Fibroblast of skin of right biceps (primary cell): ENCODE measurements at places on chromosomes 1 and 21.
A peak's percentile ranks its signal among the peaks of the same experiment; 100 is the strongest.

DNA sequence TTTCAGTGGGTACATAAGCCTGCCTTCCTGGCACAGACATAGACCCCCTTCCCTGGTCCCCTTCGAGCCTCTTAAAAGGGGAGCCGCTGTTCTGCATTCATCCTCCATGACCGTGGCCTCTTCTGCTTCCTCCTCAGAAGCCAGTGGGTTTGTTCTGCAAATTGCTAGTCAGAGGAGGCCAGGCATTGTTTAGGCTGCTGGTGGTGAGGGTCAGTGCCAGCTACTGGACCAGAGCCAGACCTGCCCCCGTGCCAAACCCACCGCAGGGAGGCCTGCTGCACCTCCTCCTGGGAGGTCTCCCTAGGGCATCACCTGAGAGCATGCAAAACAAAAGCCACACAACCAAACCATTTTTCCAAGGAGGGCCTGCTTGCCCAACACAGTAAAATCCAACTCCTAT lies 178.4 kb downstream of the MIS18A start:
- DNase-seq = no peak

DNA sequence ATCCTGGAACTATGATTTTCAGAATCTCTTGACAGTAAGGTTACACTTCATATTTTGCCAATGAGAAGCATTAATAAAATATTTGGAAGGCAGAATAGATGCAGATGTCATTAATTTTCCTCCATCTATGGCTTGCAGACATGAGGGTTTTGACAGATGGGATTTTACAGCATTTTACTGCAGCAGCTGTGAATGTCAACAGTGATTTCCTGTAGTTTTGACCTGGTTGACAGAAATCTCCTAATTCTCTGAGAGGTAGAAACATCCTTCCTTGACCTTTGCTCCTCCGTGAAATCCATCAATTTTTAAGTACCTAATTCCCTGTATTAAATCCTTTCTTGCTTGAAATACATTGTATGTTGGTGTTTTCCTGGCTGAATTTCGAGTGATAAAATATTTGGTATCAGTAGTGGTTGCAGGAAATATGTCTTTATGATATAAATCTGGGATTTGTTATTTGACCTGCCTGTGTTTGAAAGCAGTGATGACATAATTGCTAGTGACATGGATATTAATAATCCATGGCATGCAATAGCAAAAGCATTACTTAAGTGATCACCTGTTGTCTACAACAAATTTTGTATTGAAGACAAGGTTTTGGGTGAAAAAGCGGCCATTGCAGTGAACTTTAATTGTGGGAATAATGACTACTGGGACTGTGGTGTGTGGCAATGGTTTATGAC lies 73.9 kb downstream of the HLX start:
- DNase-seq = peak; percentile 17

- DNase-seq = no peak
These were observed 30.6 kb downstream of the KLHDC7A start for GRCh38 chr1:18511149-18511873.

- peak; percentile 18 for DNase-seq
These were observed 7.1 kb upstream of the ZNF697 start for GRCh38 chr1:119655154-119655553.

DNA sequence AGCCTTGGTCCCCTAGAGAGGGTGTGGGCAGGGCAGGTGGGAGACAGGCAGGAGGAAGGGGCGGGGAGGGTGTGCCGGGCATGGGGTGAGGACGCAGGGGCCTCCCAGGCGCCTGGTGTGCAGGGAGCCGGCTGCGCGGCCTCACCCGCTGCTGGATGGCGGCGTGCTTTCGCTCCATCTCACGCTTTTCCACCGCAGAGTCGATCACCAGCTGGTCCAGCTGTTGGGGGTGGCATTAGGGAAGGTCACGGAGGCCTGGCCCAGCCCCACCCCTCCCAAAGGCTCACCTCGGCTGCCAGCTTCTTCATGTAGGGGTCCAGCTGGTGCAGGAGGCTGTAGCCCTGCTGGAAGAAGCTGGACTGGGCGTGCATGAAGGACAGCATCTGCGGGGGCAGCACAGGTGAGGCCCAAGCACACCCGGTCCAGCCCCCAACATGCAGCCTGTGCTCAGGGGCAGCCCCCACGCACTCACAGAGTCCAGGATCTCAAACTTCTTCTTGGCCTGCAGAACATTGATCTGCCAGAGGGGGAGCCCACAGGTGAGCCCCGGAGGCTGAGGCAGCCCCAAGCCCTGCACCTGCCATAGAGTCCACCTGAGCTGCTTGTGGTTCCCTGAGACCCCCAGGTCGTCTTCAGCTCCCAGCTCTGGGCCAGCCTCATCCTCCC lies 7.9 kb downstream of the ACAP3 start:
- DNase-seq = no peak

DNA sequence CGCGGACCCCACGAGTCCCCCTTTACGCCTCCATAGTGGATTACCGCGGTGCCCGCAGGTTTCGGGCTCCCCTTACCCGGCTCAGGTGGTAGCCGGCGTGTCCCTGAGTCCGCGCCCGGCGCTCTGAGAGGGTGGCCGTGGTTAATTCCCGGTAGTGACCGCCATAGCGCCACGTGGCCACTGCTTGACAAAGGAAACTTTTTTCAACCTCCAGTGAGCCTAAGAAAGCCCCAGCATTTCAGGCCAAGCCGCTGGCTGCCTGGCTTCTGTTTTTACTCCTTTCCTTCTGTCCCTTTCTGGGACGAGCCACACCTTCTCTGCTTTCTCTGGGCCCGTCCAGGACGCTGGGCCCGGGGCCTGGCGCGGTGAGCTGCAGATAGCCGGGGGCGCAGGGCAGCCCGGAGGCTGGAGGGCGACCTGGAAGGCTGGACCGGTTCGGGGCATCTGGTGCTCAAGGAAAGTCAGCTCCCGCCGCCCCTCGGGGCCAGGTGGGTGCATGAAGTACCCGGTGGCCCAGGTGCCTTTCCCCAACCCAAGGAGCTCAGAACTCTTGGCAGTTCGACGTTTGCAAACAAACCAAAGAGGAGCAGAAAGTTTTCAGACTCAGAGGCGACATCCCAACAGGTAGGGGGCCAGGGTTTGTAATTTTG lies 540 bp upstream of the C1orf198 start:
- DNase-seq = peak; percentile 58

GRCh38 chr1:80181418-80181817 lies 1174.9 kb upstream of the ADGRL4 start:
- no peak for DNase-seq

DNA sequence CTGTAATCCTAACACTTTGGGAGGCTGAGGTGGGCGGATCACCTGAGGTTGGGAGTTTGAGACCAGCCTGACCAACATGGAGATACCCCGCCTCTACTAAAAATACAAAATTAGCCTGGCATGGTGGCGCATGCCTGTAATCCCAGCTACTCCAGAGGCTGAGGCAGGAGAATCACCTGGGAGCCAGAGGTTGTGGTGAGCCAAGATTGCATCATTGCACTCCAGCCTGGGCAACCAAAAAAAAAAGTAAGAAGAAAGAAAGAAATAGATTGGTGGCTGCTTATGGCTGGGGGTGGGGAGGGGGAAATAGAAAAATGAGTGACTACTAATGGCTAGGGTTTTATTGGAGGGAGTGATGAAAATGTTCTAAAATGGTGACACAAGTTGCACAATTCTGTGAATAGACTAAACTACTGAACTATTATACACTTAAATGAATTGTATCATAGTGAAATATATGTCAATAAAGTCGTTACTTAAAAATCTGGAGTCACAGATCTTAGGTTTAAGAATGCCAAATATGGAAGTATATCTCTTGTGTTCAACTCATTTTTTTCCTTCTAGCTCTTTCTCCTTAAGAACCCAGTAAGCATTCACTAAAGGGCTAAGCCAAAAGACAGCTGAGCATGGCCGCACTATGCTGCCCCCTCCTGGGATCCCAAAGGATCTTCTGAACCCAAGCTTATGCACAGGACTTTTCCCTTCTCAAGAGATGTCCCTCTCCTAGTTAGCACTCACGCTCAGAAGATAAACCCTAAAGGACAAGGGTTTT lies 3.2 kb upstream of the NPL start:
- peak; percentile 62 for DNase-seq

DNA sequence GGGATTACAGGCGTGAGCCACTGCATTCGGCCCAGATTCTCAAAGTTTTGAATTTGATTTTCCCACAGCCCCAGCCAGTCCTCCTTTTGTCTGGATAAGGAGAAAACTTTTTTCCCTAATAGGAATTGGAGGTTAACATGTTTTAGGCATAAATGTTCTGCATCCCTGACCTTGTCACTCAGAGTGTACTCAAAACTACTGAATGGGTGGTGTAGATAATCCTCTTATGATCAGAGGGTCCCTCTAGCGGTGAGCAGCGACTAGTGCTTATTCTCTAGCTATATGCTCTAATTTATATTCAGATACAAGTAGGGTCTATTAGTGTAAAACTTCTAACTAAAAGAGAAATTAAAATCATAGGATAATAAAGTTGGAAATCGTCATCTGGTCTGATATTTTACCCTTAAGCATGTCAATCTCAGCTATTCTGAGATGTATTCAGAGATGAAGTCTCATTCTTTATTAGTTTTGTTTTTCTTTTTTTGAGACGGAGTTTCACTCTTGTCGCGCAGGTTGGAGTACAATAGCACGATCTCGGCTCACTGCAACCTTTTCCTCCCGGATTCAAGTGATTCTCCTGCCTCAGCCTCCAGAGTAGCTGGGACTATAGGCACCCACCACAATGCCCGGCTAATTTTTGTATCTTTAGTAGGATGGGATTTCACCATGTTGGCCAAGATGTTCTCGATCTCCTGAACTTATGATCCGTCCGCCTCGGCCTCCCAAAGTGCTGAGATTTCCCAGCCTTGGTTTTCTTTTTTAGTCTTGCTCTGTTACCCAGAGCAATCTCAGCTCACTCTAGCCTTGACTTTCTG lies 2.7 kb upstream of the PSMD4 start:
- DNase-seq = peak; percentile 75

DNA sequence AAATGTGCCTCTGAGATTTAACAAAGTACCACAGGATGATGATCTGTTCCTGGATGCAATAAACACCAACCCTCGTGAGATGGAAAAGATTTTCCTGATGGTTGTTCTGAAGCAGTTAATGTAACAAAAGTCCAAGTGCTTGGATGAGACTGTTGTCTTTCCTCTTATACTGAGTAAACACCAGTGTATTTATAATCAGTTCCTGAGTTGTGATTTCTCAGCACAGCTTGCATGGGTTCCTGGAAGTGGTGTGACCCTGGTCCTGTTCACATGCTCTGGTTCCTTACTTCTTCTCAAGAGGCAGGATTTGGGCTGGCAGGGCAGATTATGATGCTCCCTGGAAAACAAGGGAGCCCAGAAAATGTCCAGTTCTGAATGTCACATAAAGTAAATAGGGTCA lies 208.2 kb upstream of the USP24 start:
- no peak for DNase-seq

GRCh38 chr1:77395051-77395450 lies 113.2 kb downstream of the AK5 start:
- no peak for DNase-seq

GRCh38 chr1:225739542-225740107 lies 38.0 kb upstream of the SRP9 start:
- DNase-seq = no peak

- DNase-seq = no peak
These were observed 38.1 kb downstream of the SLC44A3 start for GRCh38 chr1:94858276-94858675.

GRCh38 chr1:41235893-41236292 lies 6.2 kb downstream of the SCMH1 start:
- DNase-seq = no peak

GRCh38 chr1:9901148-9902059 lies 8.7 kb downstream of the CTNNBIP1 start:
- no peak for DNase-seq

- peak; percentile 77 for DNase-seq
These were observed 19.7 kb upstream of the CAPZB start for GRCh38 chr1:19504796-19505692.

GRCh38 chr1:41957568-41957967 lies 38.8 kb upstream of the HIVEP3 start:
- DNase-seq = peak; percentile 81

DNA sequence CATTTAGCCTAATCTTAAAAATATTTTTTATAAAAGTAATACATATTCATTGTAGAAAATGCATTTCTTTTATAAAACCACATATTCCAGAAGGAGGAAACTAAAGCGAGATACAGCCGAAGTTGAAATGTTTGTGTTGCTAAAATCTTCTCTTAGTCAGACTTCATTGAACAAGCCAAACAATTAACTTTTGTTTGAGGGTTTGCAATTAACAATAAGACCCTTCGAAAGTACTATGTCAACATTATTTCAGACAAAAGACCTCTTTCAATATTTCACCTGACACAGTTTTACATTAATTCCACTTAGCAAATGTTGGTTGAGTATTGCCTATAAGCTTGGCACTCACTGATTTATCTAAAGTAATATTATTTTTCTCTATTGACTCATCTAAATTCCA lies 354.0 kb upstream of the ADAMTS5 start:
- DNase-seq = no peak

DNA sequence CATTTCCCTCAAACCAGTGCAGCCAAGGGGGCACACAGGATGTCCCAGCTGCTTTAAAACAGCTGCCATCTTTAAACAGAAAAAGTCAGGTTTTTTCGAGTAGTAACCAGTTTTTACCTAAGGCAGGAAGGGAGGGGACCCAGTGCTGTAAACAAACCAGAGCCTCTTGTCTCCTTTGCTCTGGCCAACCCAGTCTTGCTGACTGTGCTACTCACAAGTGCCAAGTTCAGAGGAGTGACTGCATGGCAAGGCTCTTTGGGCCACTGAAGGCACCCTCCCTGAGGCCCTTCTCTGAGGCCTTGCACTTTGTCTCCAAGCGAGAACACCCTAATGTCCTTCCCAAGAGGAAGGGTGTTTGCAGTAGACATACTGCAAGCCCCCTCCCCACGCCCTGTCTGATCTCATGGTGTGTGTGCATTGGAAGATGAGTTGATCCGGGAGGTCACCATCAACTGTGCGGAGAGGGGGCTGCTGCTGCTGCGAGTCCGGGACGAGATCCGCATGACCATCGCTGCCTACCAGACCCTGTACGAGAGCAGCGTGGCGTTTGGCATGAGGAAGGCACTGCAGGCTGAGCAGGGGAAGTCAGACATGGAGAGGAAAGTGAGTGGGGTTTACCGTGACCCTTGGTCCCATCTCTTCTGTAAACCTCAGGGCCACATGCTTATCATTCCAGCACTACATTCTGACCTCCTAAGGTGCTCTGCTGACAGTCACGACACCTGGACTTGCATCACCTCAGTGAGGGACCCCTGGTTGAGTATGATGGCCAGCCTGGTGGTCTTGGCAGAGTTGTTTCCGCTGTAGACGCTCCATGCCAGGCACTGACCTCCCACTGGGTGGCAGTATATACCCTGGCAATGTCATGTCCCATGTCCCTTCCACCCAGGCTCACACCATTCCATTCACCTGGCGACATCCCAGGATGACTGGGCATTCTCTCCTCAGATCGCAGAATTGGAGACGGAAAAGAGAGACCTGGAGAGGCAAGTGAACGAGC lies 4.7 kb downstream of the DNALI1 start:
- DNase-seq = peak; percentile 49

DNA sequence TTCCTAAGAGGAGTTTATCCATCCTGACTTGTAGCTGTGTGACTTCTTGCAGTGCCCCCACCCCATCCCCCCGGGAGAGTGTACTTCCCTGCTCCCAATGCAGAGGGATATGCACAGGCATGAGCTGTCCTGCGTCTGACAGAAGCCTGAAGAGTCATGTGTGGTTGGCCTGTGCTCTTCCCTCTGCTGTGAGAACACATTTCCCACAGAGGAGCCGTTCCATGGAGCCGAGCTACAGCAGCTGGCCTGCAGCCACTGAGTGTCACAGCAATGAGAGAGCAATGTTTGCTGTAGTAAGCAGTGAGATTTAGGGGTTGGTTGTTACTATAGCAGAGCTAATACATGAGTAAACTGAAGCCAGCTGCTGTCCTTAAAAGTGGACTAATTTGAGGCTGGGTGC lies 22.0 kb downstream of the PARS2 start:
- DNase-seq = peak; percentile 7

- DNase-seq = no peak
These were observed 85.4 kb upstream of the KAZN start for GRCh38 chr1:14513111-14513510.
